Colonic mucosa (tissue), 4 donors: ENCODE measurements at places on chromosomes 3 and 15.

- no peak for DNase-seq
Observed at GRCh38 chr3:65961733-65962132, 77.0 kb downstream of the MAGI1 start.

- DNase-seq, result no peak
Observed at GRCh38 chr3:122081543-122082247, 26.5 kb downstream of the CD86 start.

DNA sequence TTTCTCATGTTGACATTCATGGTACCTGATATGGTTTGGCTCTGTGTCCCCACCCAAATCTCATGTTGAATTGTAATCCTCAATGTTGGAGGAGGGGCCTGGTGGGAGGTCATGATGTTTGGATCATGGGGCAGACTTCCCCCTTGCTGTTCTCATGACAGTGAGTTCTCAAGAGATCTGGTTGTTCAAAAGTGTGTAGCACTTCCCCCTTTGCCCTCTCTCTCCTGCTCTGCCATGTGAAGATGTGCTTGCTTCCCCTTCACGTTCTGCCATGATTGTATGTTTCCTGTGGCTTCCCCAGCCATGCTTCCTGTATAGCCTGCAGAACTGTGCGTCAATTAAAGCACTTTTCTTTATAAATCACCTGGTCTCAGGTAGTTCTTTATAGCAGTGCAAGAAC is 3.3 kb upstream of the UBL7 start:
- no peak for DNase-seq

- DNase-seq, result peak; percentile 93
Observed at GRCh38 chr3:127815641-127816605, 6.4 kb downstream of the MGLL start.

DNA sequence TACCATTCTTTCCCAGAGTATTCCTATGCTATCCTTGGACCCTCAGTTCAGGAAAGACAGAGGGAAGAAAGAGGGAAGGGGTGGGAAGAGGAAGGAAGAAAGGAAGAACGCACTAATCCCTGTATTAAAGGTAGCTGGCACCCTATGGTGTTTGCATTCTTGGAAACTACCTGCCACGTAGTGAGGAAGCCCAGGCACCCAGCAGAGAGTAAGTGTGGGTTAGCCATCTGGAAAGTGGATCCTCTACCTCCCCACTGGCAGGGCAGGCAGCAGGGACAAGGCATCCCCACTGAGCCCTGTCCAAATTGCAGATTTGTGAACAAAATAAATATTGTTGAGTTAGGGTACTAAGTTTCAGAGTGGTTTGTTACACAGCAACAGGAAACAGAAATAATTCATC is 8.8 kb downstream of the RBP1 start:
- DNase-seq, result no peak

- DNase-seq, result peak; percentile 95
Observed at GRCh38 chr15:59372352-59373211, at the start of gene MYO1E. MYO1E (minus strand) TSS chr15:59372871; CDS start chr15:59372500, 371 bp downstream.
